Testis (tissue), 5 donors: ENCODE measurements at places on chromosomes 5 and 9. TPM values are rescaled to one million over a fixed set of nuclear protein-coding genes. Genes with fewer than 3 reads are reported as not detected.
A peak's percentile ranks its signal among the peaks of the same experiment; 100 is the strongest.

The CD180 gene
- 0.08 TPM for total RNA-seq

DNA sequence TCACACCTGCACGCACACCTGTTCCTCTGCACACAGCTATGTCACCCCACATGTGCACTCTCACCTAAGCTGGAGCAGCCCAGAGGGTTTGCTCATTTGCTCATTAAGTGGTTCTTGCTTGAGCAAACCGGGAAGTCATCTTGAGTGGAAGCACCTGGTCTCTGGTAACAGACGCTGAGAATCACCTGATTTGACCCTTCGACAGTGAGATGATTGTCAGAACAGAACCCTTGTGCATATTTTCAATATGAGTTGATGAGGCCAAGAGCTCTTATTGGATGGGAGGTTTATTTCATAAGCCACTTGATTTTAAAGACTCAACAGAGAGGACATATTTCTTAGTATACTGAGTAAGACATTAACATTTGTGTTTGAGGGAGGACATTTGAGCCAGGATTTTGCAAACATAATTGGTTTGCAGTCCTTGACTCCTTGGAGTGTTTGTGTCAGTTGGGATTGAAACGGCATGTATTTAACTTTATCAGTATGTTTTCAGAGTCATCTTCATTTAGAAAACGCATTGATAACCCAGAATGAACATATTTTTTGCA is 22.1 kb upstream of the LPCAT1 start:
- DNase-seq: peak; percentile 8

- DNase-seq: no peak
Measured at GRCh38 chr9:7081065-7081600, 323.4 kb downstream of the KDM4C start.

DNA sequence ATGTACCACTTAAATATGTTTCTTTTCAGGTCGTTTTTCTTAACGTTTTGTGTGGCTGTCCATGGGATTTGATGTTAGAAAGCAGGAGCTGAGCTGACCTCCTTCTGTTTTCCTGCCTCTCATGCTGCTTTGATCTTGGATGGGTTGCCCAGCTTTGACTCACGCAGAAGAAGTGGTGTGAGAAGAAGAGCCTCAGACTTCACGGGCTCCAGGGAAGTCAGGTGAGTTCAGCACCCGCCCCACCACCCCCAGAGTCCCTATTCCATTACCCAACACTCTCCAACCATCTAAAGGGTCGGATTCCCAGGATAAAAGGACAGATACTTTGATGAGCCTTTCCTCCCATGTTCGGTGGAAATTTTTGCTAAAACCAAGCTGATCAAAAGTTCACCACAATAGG is 373.4 kb downstream of the IRX2 start:
- DNase-seq: no peak

DNA sequence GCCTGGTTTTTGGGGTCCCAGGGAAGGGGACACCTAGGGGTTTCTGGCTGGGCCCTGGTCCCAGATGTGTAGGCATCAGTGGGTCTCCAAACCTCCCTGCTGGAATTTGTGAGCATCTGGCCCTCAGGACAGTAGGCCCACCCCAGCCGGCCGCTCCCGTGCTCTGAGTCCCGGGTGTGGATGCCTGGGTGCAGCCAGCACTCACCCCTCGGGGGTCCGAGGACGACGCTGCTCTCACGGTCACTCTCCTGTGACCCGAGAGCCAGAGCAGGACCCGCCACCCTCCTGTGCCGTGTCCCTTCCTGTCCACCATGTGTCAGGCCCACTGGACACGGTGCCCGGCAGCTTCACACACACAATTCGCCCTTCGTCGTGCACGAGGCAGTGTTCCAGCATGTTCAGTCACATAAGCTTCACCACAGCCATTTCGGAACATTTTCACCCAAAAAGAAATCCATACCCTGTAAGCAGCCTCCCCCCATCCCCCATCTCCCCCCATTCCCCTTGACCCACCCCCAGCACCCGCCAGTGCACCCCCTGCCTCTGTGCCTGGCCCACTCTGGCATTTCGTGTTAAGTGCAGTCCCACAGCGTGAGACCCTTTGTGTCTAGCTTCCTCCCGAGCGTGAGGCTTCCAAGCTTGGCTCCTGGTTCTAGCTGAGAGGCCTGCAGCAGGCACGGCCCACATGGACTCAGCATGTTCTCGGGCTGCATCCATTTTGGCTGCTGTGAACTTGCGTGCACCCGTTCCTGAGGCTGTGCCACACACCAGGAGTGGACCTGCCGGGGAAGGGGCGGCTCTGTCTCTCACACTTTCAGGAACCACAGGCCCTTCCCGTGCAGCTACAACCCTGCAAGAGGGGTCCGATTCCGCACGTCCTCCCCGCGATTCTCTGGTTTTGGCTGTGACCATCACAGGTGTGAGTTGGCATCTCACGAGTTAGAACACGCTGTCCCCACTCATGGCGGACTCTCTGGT is 40.5 kb downstream of the NKD2 start:
- no peak for DNase-seq
